ENCODE measurements at places on chromosomes 1 and 21. TPM values are rescaled to one million over a fixed set of nuclear protein-coding genes. Genes with fewer than 3 reads are reported as not detected.

DNA sequence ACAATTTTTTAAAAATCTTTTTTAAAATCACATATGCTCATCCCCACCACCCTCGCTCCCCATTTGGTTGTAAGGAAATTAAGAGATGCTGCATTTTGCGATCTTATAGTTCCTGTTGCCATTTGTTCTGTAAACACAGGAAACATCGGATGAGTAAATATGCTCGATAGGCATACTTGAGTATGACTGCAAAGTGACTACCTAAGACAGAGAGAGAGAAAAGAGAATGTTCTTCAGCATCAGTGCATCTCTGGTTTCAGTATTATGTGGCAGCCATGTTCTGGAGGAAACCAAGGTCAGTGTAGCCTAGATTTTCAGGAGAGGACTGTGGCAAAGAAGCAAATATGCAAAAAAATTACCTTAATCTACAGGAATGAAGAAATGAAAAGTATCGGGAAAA lies 265.5 kb upstream of the FMN2 start:
- DNase-seq, result no peak

DNA sequence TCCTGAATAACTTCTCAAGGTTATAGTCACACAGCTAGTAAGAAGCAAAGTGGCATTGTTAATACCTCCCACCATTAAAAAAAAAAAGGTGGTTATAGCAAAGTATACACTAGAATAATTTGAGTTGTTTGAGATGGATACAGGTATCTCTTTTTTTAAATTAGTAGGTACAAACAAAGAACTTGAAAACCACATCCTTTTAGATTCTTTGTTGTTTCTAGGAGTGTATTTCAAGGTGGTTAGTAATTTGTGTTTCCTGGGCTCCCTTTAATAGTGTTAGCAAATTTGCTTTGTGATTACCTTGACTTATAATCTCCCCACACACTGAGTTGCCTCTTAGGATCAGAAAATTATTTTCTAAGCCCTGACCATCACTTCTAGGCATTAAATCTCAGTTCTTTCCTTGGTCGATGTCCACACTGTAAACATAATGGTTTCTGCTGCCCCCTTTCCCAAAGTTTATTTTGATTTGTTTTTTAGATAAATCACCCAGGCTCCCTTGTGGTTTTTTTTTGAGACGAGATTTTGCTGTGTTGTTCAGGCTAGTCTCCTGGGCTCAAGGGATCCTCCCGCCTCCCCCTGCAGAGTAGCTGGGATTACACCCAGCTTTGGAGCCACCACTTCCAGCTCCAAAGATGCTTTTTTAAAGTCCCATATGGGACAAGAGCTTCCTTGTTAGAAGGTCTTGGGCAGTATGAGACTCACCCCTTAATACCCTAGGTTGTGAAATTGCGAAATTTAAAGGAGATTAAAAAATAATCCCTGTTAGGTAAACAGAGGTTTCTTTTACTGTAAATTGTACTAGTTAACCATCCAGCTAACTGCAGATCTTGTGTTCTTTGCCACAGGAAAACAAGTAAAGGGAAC lies 6.2 kb downstream of the AKIRIN1 start:
- DNase-seq, result no peak

DNA sequence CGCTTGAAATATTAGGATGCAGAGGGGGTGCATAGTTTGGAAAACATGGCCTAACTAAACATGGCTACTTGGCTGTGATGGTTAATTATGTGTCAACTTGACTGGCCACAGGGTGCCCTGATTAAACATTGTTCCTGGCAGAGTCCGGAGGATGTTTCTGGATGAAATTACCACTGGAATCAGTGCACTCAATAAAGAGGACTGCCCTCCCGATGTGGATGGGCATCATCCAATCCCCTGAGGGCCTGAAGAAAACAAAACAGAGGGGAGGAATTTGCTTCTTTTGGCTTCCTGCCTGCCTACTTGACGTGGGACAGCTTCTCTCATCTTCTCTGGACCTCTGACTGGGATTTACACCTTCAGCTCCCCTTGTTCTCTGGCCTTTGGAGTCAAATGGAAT lies 79.1 kb upstream of the KCNE2 start:
- no peak for DNase-seq

The SH2D2A gene
- 0.09 TPM for polyA plus RNA-seq

DNA sequence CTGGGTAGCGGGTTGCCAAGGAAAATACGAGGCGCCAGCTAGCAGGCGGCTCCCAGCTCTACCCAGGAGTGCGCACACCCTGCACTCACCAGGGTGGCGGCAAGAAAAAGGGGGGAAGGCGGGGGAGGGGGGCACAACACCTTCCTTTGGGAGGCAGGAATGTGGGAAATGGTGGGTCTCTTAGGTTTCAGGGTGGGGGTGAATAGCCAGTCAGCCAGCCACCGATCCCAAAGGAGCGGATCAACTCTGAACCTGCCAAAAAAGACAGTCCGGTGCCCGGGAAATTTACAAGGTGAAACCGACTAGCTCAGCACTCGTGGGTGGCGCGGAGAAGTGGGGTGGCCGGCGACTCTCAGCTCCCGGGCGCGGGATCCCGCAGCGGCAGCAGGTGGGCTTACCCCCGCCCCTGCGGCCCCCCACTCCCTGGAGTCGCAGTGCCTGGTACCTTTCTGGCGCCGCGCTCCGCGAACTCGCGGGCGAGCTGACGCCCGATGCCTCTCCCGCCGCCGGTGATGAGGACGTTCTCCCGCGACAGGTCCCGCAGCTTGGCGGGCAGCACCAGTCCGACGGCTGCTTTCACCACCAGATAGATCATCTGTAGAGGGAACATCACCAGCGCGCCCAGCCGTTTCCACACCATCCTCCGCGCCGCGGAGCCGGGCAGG lies 1.2 kb downstream of the DHRS3 start:
- no peak for DNase-seq

GRCh38 chr1:25996966-25997827 lies 666 bp downstream of the PAFAH2 start:
- no peak for DNase-seq

- DNase-seq, result no peak
Measured at GRCh38 chr1:235888119-235888643, 21.5 kb upstream of the LYST start.

The ZNF593OS gene
- not detected for polyA plus RNA-seq

GRCh38 chr1:44909901-44910544 lies 67.0 kb upstream of the PTCH2 start:
- DNase-seq, result no peak

The FNBP1L gene
- 24.1 TPM for polyA plus RNA-seq

DNA sequence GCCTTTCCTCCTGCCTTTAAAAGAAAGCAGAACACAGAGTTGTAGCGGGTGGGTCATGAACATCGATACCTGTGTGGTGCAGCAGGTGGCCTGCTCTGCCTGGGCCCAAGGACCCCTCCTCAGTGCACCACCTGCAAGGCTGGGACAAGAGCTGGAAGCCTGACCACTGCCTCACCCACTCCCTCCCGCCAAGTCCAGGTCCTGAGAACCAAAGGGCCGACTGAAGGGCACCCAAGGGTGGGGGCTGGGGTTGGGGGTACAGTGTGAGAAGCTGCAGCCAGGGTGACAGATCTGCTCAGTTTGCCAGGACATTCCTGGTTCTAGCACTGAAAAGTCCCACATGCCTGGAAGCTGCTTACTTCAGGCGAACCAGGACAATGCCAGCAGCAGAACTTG lies 36.1 kb downstream of the NTPCR start:
- DNase-seq, result no peak

GRCh38 chr1:90591970-90592356 lies 125.1 kb downstream of the BARHL2 start:
- no peak for DNase-seq

GRCh38 chr21:21182401-21183010 lies 184.3 kb downstream of the NCAM2 start:
- no peak for DNase-seq

The AQP10 gene
- not detected for polyA plus RNA-seq

The C1orf94 gene
- polyA plus RNA-seq, result 0.10 TPM

The NUDT4B gene
- 18.7 TPM for polyA plus RNA-seq

The KRTAP11-1 gene
- polyA plus RNA-seq, result not detected

The SPOCD1 gene
- 78.8 TPM for polyA plus RNA-seq

DNA sequence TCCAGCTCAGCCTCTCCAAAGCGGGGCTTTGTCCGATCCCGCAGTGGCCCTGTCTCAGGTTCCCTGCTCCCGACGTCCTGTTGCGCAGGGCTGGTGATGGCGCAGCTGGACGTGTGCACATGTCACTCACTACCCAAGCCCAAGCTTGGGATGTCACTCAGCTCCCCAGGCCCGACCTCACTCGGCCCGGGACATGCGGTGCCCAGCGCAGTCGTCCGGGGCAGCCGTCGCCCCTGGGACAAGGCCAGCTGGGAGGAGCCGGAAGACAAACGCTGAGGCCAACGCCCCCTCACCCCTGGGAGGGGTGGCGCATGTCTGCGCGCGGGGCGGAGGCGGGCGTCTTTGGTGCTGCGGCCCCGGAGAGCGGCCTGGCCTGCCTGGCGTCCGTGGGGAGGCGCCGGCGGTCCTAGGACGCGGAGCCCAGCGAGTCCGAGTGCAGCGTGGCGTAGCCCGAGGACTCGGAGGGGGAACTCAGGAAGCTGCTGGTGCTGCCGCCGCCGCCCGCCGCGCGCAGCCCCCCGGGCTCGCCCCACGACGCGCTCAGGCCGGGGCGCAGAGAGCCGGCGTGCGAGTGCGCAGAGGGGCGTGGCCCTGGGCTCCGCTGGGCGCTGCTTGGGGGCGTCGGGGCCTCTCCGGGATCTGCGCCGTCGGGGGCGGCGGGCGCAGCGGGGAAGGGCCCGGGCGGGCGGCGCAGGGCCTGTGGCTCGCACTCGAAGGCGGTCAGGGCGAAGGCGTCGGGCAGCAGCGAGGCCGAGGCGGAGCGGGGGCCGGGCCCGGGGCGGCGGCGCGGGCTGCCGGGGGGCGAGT lies 5.2 kb downstream of the HES3 start:
- DNase-seq, result no peak

- DNase-seq, result no peak
Measured at GRCh38 chr1:7744882-7745281, 26.2 kb upstream of the VAMP3 start.

The RAP1GAP gene
- polyA plus RNA-seq, result 0.14 TPM

GRCh38 chr1:111484391-111485026 lies 10.7 kb downstream of the C1orf162 start:
- no peak for DNase-seq

The TMEM61 gene
- not detected for polyA plus RNA-seq

DNA sequence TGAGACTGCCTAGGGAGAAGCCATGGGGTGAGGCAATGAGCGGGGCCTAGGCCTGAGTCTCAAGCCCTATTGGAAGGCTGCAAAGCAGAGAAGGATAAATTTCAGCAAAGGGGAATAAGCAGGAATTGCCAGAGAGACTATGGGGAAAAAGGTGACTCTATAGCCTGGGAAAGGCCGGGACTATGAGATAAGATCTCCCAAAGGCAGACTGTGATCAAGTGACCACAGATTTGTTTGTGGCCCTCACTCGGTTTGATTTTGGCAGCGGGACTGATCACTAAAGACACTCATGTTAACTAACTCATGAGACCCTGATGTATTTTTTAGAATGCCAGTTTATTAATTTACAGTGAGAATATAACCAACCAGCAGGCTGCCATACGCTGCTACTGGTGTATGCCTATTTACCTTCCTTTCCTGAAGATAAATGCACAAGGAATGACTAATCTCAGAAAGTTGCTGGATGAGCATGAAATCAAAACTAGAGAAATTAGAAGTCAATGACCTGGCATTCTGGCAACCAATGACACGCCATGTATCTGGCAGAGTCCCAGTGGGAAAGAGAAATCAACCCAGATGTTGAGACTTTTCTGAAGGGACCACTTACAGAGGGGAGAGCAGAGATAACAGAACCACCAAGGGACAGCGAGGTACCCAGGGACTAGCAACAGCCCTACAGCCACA lies 4.3 kb downstream of the HSF2BP start:
- DNase-seq, result no peak

The PCAT6 gene
- 4.0 TPM for polyA plus RNA-seq

DNA sequence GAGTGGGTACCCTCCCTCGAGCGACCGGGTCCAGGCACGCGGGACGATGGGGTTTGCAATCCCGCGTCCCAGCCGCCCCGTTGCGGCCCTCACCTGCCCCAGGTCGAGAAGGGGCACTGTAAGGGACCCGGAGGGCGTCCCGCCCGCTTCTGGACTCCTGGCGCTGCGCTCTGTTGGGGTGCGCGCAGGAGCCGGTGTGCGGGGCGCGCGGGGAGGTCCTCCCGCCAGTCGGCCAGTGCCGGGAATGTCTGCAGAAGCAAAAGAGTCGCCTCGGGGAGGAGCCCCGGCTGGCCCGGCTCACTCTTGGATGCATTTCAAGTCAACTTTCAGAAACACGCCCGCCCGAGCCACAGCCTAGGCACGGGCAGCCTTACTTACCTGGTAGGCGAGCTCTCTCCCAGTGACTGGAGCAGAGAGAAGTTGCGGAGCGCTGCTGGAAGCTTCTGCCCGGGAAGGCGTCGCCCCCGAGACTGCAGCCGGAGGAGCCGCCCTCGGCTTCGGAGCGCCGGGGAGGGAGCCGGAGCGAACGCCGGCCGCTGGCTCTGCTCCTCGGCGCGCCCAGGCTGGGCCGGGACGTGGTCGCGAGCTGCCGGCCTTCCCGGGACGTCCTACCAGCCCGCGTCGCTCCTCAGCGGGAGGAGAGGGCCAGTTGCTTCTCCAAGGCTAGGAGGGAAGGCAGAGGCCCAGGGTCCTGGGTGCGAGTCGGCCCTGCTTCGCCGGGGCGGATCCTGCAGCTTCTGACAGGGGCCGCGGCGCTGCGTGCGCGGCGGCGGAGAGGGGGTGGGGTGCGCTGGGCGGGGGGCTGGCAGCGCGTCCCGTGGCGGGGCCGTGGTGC lies at the start of gene LMX1A:
TSS of gene LMX1A (minus strand) at position 739 of the 835 bp plus-strand sequence. CDS start 1,156 bp downstream, outside the sequence.
- DNase-seq, result no peak

The VHLL gene
- polyA plus RNA-seq, result not detected

DNA sequence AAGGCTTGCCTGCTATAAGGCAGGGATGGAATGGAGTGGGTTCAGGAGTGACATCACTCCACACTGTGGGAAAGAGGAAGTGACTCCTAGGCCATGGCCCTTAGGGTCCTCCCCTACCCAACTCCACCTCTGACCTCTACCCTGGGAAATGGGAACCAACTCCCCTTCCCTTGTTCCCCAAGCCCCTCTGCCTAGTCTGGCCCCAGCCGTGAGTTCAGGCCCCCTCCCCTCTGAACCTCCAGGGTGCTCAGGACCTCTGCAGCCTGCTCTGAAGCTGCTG lies 3.8 kb upstream of the GUCA2A start:
- DNase-seq, result no peak

GRCh38 chr1:21754583-21754982 lies 28.4 kb downstream of the USP48 start:
- DNase-seq, result no peak

DNA sequence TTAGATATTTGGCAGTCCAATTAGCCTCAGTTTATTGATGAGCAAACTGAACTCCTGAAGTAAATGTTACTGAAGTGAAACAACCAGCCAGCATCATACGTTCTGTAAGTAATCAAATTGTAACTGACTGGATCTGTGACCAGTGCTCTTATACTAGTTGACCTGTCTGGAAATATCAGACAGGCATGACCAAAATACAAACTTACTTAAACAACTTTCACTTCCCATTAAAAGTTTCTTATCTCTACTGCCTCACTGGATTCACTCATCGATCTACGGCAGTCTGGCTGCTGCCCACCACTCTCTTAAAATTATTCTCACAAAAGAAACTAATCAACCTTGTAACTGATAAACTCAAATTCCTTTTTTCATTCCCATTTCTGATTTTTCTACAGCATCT lies 56.4 kb downstream of the WDR3 start:
- DNase-seq, result no peak

The DISC1 gene
- 5.4 TPM for polyA plus RNA-seq

The PRR9 gene
- not detected for polyA plus RNA-seq

GRCh38 chr1:1574721-1575537 lies at the start of gene SSU72:
SSU72 (minus strand) TSS chr1:1574863; CDS start chr1:1574557, 306 bp downstream.
- DNase-seq, result peak; percentile 71
